ENCODE measurements at places on chromosomes 12 and 14.

GRCh38 chr12:13275241-13276085, 78.9 kb downstream of the EMP1 start:
- DNase-seq, result no peak

DNA sequence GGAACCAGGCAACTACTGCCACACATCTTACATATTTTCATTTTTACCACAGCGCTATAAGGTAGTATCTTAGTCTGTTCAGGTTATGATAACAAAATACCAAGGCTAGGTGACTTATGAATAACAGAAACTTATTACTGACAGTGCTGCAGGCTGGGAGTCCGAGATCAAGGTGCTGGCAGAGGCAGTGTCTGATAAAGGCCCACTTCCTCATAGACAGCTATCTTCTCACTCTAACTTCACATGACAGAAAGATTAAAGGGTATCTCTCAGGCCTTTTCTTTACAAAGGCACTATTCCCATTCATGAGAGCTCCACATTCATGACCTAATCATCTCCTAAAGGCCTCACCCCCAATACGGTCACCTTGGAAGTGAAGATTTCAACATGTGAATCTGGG, 59.8 kb upstream of the MDM1 start:
- no peak for DNase-seq

- DNase-seq, result no peak
Observed at GRCh38 chr12:128009108-128009507, 257.9 kb upstream of the TMEM132C start.

GRCh38 chr12:67697443-67697842, 48.9 kb downstream of the DYRK2 start:
- DNase-seq, result no peak
